Motor neuron (in vitro differentiated cells): ENCODE measurements at places on chromosomes 3 and 15. TPM values are rescaled to one million over a fixed set of nuclear protein-coding genes. Genes with fewer than 3 reads are reported as not detected.

GRCh38 chr3:7700539-7700938 lies 801.1 kb upstream of the LMCD1 start:
- peak; percentile 51 for ATAC-seq

DNA sequence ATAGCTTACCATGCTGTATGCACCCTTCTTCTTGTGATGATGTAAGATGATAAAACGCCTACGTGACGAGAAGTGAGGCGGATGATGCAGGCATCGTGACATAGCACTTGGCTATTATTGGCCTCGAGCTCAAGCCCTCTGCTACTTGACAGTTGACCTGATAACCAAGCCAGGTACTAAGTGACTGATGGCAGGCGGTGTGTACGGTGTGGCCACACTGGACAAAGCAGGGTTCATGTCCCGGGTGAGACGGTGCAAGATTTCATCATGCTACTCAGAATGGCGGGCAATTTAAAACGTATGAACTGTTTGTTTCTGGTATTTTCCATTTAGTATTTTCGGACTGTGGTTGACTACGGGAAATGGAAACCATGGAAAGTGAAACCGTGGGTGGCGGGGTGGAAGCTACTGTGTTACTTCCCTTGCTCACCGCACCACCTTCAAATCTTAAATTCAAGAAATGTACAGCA lies 57.7 kb downstream of the SLC12A8 start:
- peak; percentile 68 for ATAC-seq

- ATAC-seq = peak; percentile 51
These were observed 158.5 kb downstream of the THRB start for GRCh38 chr3:24336101-24336500.

GRCh38 chr3:99928771-99929744 lies 111.4 kb downstream of the CMSS1 start:
- ATAC-seq = no peak

DNA sequence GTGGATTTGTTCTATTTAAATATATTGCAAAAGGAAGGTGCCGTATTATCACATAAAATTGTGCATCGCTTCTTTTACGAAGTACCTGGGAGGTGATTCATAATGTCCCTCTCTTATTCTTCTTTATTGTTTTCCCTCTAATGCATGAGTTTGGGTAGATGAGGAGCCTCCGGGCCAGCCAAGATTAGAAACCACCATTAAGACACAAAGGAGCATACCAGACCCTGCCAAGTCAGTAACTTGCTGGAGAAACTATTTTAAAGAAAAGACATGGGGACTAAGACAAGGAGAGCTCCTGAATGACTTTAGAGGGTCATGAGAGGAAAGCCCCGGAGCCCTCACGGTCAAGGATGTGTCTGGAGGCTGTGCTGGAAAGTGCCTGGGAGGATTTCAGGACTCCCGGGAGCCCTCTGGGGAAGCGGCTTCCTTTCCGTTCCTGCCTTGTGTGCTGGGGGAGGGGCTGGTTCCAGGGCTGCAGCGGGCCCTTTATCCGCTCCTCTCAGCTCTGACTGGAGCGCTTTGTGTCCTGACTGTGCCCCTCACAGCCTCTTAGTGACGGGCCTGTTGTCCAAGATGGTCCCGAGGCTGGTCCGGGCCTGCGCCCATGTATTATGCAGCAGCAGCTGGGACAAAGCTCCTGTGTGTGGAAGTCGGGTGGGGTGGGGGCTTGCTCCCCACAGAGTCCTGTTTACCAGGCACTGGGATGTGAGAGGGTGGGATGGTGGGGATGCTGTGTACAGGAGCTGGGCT lies 35.7 kb downstream of the CORO2B start:
- peak; percentile 63 for ATAC-seq

- no peak for ATAC-seq
These were observed 678.4 kb upstream of the GRM7 start for GRCh38 chr3:6182476-6182875.

DNA sequence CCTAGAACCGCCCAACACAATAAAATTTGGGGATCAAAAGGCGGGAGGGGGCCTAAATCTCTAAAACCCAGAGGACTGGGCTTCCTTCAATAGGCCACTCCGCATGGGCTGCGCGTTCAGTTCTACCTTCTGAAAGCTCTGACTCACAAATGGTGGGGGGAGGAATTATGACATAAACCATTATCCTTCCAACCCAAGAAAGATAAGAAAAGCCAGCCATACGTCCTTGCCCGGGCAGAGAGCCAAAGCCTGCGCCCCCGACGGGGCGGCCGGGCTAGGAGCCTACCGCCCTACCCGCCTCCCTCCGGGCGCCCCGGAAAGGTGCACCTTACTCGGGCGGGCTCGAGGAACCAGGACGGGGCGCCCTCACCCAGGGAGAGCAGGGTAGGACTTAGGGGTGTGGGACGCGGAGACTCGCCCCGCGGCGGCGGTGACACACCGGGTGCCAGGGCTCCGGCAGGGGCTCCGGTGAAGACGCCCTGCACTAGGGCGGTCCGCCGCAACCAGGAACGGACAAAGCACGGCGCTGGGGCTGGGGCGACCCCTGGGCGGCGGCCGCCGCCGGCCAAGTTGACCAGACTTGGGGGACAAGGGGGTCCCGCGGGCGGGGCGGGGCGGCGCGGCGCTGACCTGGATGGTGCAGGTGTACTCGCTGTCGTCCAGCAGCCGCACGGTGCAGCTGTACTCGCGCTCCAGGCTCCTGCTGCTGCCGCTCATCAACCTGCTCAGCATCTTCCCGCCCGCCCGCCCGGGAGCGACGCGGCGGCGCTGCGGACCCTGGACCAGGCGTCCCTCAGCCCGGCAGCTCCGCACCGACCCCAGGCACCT lies 534 bp downstream of the FRMD5 start:
- ATAC-seq = peak; percentile 38

GRCh38 chr3:179107617-179108016 lies 36.0 kb upstream of the ZMAT3 start:
- no peak for ATAC-seq

DNA sequence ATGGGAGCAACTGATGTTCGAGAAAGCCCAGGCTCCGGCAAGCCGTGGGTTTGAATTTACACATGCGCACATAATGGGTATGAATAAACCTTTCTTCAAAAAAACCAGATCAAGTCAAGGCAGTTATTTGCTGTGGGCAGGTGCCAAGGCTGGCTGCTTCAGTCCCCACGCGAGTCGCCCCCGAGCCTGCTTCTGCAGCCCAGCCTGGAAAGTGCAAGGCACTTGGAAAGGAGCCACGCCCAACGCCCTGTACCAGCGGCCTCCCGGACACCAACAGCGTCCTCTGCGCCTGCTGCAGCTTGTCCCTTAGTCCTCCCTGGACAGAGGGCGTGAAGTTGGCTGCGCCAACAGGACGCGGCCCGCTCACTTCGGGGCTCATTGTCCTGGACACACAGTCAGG lies 68.9 kb downstream of the KLF15 start:
- no peak for ATAC-seq

DNA sequence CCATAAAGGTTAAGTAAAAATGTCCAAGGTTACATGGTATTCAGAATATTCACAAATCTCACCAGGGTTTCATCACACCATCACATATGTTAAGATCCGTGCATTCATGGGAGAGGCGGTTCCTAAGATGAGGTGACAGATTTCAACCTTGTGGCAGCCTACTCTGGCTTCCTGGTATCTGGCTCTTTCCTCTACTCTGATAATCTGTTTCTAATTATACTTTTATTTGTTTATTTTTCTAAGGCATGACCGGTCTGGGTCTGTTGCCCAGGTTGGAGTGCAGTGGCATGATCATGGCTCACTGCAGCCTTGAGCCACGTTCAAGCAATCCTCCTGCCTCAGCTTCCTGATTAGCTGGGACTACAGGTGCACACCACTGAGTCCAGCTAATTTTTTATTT lies 34.4 kb downstream of the RAF1 start:
- ATAC-seq = peak; percentile 52

- ATAC-seq = peak; percentile 36
These were observed 411.8 kb upstream of the PDZRN3 start for GRCh38 chr3:74036568-74036967.

DNA sequence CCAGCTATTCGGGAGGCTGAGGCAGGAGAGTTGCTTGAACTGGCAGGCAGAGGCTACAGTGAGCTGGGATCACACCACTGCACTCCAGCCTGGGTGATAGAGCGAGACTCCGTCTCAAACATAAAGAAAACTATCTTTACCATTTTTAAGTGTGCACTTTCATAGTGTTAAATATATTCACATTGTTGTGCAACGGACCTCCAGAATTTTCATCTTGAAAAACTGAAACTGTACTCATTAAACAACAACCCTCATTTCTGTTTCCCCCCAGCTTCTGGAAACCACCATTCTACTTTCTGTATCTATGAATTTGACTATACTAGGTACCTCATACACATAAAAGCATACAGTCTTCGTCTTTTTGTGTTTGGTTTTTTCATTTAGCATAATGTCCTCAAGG lies 375.1 kb downstream of the SHQ1 start:
- no peak for ATAC-seq

DNA sequence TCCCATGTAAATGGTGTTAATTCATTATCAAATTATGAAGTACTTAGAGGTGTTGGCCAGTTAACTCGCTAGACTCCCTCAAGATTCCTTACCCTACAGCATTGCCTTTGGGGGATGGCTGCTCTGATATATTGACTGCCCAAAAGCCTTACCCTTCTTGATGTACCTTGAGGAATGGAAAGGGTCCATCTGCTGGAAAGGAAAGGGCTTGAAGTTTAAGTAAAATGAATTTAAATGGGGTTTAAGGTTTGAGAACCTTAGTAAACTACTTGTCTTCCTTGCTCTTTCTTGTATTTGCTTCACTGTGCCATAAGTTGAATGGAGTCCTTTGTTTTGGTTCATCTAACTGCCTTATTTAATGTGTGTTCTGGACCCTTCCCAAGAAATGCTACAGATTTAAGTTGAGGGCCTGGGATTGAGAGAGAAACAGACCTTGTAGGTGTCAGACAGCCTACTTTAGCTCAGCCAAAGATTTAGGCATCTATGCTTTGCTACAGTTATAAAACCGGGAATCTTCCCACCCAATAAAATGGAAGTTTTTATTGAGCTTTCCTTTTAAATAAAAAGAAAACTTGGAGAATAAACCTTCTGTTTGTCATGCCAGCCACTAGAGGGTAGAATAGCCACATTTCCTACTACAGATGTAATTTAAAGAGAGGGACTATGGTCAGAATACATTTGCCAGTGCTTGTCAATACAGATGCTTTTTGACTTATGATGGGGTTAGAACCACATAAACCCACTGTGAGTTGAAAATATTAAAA lies 25.3 kb downstream of the CMSS1 start:
- peak; percentile 81 for ATAC-seq

GRCh38 chr15:65902373-65902772 lies 33.1 kb downstream of the RAB11A start:
- no peak for ATAC-seq

GRCh38 chr3:71724584-71725270 lies 475 bp downstream of the EIF4E3 start:
- peak; percentile 64 for ATAC-seq

GRCh38 chr3:7506606-7507180 lies 645.8 kb downstream of the GRM7 start:
- no peak for ATAC-seq

- no peak for ATAC-seq
These were observed 747 bp downstream of the NSUN3 start for GRCh38 chr3:94063496-94064119.

DNA sequence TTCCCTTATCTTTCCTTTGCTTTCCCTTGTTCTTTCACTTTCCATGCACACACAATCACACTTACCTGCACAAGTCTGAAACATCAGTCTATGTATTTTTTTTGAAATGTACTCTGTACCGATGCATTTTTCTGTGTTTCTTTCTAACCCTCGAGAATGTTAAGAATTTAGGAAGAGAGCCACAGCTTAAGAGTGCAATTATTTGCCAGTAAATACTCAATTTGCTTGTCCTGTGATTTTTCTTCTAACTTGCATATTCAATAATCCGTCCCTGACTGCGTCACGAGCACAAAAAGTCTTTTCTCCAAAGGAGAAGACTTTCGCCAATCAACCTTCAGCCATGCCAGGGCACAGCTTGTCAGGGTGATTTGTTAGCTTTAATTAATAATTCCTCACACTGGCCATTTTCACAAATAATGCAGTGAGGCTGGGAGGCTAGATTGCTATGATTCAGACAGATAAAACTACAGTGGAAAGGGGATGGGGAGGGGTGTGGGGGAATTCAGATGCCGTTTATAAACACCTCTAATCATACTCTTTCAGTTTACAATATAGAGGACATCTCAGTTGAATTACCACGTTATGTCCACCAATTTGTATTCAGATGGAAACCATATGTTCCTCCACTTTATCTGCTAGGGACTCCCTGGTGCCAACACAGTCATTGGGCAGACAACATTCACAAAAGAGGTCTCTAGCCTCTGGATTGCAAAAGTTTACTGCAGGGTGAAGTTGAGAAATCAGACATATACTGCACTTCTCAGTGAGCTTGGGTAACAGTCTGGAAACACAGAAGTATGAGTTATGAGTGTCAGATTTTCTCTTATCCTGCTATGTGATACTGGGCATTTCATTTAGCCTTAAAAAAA lies 388.0 kb downstream of the ZBTB20 start:
- peak; percentile 66 for ATAC-seq

- ATAC-seq = no peak
These were observed 305.5 kb upstream of the DPH6 start for GRCh38 chr15:35851491-35851890.

- ATAC-seq = no peak
These were observed 22.1 kb upstream of the MYO5C start for GRCh38 chr15:52317688-52318087.

ZNF197 gene
- 44.4 and 45.6 TPM in 2 replicates for total RNA-seq

UBAP1L gene
- 5.1 and 5.3 TPM in 2 replicates for total RNA-seq

NR1I2 gene
- 0.76 and 0.78 TPM in 2 replicates for total RNA-seq

NOX5 gene
- total RNA-seq = 0.09 and 0.13 TPM in 2 replicates

LEKR1 gene
- 0.05 and 0.13 TPM in 2 replicates for total RNA-seq

CPN2 gene
- total RNA-seq = not detected in 2 replicates

PTPRG gene
- total RNA-seq = 15.9 and 16.8 TPM in 2 replicates

NMNAT3 gene
- total RNA-seq = 3.6 and 3.9 TPM in 2 replicates

SNX22 gene
- total RNA-seq = 3.5 and 5.1 TPM in 2 replicates

HLTF gene
- 41.6 and 41.9 TPM in 2 replicates for total RNA-seq

CCDC71 gene
- 29.7 and 34.8 TPM in 2 replicates for total RNA-seq

COX5A gene
- 171 and 181 TPM in 2 replicates for total RNA-seq
